Naive thymus-derived CD8-positive, alpha-beta T cell (primary cell): ENCODE measurements at places on chromosomes 12 and 14. TPM values are rescaled to one million over a fixed set of nuclear protein-coding genes. Genes with fewer than 3 reads are reported as not detected.

DEPDC4 gene
- 0.38 TPM for total RNA-seq

CSRNP2 gene
- 35.2 TPM for total RNA-seq

MORN3 gene
- total RNA-seq: 13.3 TPM

DNA sequence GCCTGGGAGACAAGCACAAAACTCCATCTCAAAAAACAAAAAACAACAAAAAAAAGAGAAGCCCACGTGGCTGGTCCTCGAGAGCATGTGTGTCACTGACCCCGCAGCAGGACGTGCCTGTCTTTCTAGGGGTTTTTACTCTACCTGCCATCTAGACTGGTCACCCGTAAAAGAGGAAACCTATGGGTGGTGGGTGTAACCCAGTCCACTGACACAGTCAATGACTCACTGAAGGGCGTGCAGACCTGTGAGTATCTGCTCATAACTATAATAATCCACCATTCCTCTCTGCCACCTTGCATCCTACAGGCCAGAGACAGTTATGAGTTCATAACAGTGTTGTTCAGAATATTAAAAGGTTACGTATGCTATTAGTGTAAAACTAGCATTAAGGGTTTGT is 4.6 kb downstream of the GOLGA3 start:
- no peak for DNase-seq

DNA sequence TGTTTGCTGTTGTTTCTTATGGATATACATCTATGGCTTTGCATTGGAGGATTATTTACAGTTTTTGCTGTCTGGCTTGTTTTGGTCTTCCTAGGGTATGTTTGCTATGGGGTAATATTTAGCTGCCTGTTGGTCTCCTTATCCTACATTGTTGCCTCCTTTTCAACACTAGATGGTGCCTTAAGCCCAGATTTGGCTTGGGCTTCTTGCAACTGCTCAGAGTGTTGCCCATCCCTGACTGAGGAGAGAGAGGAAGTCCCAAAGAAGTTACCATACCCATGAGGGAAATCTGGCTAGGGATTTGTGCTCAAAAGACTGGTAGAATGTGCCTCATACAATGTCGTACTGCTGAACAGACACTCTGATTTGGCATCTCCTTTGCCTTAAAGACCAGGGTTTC is 94.6 kb upstream of the MUCL1 start:
- no peak for DNase-seq

DNA sequence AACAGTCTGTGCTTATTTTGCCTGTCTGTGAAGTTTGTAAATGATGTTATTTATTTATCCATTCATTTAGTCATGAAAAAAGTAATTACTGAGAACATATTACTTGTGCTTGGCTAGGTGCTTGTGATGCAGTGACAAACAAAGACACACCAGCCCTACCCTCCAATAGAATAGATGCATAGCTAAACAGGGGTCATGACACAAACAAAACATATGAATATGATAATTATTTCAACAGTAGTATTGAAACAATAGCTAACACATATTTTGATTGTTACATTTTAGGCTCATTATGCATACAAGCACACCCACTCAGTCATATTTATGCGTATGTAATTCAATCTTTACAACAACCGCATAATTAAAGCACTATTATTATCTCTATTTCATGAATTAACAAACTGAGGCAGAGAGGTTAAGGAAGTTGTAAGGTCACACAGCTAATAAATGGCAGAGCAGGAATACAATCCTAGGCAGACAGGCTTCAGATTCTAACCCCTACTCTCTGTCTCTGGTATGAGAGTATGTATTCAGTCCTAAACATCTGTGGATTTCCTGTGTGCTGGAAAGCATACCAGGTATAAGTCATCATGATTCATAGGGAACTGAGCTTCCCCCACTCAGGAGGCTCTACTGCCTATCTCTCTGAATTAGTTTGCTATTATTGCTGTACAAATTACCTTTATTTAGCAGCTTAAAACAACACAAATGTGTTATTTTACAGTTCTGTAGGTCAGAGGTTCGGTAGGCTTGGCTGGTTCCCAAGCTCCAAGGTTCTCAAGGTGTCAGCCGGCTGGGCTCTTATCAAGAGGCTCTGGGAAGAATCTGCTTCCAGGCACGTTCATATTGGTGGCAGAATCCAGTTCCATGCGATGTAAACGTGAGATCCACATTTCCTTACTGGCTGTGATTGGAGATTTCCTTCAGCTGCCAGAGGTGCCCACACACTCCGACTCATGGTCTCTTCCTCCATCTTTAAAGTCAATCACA is 509.4 kb downstream of the GALC start:
- DNase-seq: no peak

DNA sequence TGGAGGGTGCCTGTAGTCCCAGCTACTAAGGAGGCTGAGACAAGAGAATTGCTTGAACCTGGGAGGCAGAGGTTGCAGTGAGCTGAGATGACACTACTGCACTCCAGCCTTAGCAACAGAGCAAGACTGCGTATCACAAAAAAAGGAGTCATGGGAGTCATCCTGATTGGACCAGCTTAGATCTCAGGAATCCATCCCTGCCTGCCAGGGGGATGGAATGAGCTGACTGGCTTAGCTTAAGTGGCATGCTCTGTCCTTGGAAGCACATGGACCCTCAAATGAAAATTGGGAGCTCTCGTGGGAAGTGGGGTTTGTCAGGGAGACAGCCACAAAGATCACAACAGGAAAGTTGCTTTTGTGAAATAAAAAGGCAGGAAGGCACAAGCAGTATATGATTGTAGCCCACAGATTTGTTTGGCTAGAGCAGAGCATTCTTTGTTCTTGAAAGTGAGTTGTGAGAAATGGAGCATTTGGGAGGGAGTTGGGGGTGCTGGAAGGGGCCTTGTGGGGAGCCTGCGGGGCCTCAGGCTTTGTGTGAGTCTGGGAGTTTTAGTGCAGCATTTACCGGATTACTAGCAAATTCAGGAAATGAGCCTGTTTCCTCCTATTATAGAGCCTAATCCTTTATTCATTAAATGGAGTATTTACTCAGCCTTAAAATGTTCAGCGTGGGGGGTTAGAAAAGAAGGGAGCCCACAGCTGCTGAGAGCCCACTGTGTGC is 30.7 kb downstream of the DGLUCY start:
- no peak for DNase-seq
